ENCODE measurements at places on chromosomes 3 and 15. TPM values are rescaled to one million over a fixed set of nuclear protein-coding genes. Genes with fewer than 3 reads are reported as not detected.

Gene GALNT15
- 0.13 TPM for total RNA-seq

Gene MED12L
- 2.0 TPM for total RNA-seq

Gene CPB1
- not detected for total RNA-seq

Gene TRPM1
- 0.03 TPM for total RNA-seq

Gene RCCD1
- 14.0 TPM for total RNA-seq

Gene HES1
- 26.3 TPM for total RNA-seq

Gene FAM131A
- 61.8 TPM for total RNA-seq

Gene MUC4
- 0.07 TPM for total RNA-seq

Gene GUCA1C
- not detected for total RNA-seq

Gene NPAP1
- total RNA-seq: not detected

Gene CHAC1
- 9.4 TPM for total RNA-seq

Gene TUSC7
- not detected for total RNA-seq

Gene SEMA5B
- not detected for total RNA-seq

Gene SIDT1
- total RNA-seq: 0.02 TPM

Gene TMCO5A
- not detected for total RNA-seq

- DNase-seq: no peak
Observed at GRCh38 chr3:15042936-15043335, 22.2 kb downstream of the MRPS25 start.

DNA sequence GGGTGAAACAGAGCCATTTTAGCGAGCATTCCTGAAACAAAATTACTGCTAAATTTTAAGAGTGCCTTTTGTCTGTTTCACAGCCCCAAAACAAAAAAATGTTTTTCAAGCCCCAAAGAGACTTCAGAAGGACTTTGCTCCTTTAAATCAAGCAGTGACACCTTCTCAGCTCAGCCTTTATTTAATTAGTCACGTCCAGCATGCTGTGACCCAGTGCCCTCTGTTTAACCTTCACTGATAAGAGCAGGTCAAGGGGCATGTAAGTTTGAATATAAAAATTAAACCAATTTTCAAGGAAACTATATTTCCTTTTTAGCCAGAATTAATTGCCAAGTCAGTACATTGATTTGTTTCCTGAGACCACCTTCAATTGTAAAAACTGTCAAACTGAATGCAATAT is 40.6 kb downstream of the ISL2 start:
- DNase-seq: no peak

DNA sequence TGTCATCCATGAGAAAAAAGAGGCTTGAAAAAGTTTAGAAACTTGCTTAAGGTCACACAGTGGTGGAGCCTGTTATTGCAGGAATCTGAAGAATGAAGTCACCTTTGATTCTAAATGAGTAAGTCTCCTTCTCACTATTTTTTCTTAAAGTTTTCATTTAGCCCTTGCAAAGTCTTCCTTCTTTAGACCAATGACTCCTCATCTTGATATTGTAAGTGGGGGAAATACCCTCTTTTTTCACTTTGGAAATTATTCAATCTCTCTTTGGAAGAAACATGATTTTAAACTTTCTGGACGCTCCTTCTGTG is 787 bp upstream of the SLMAP start:
- DNase-seq: peak; percentile 51

- peak; percentile 31 for DNase-seq
Observed at GRCh38 chr3:44584646-44585501, at the start of gene ZNF660. Gene ZNF660 (plus strand): TSS chr3:44584964. CDS start chr3:44594194, 9,230 bp downstream.

- DNase-seq: no peak
Observed at GRCh38 chr15:78933823-78934654, 10.8 kb downstream of the CTSH start.

- no peak for DNase-seq
Observed at GRCh38 chr3:149999421-149999820, 28.7 kb upstream of the PFN2 start.

GRCh38 chr15:45719490-45719889 is 84.7 kb downstream of the SQOR start:
- no peak for DNase-seq

DNA sequence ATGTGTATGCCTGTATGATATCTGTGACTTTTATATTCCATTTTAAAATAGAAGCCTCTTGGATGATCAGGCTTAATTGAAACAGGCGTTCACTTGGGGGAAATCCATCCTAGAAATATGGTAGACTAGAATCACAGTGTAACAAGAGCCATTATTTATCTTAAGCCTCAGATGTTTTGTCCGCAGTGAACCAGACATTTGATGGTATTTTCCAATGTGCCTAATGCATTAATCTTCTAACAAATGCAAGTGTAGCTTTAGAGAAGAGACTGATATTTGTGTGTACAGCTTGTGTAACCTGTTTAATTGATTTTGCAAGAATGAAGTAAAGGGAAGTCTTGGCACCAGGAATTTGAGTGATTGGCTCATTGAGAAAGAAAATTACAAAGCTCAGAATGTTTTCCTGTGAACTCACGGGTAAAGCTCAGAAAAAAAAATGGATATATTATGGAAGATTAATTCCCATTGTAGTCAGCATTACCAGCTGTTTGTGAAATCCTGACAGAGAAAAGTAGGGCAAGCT is 155.7 kb downstream of the SV2B start:
- DNase-seq: no peak

GRCh38 chr15:45670091-45670490 is 35.3 kb downstream of the SQOR start:
- DNase-seq: no peak

GRCh38 chr15:86876387-86876944 is 796.8 kb downstream of the AGBL1 start:
- no peak for DNase-seq

DNA sequence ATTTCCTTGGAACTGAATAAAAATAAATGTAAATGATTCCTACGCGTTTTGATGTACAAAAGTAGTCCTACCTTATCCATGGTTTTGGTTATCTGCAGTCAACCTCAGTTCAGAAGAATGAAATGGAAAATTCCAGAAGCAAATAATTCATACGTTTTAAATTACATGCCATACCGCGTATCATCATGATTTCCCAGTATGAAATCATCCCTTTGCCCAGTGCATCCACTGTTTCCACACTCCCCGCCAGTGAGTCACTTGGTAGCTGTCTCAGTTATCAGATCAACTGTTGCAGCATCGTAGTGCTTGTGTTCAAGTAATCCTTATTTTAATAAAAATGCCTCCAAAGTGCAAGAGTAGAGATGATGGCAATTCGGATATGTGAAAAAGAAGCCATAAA is 9.1 kb upstream of the MFSD1 start:
- DNase-seq: peak; percentile 77

DNA sequence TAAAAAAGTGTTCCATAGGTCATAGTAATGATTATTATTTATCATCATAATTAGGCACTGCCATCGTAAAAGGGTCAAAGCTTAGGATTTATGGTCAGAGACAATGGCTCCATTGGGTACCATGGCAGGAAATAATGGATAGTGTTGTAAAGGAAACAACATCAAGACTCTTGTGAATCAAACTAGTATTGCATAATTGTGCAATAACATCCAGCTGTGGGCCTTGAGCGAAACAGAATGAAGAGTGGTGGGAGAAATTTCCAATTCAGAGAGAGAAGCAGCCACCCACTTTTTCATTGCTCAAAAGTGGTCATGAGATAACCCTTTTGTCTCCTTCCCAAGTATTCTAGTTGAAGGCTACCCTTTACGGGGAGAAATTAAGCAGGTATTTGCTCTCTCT is 61.7 kb downstream of the ALDH1A2 start:
- no peak for DNase-seq

DNA sequence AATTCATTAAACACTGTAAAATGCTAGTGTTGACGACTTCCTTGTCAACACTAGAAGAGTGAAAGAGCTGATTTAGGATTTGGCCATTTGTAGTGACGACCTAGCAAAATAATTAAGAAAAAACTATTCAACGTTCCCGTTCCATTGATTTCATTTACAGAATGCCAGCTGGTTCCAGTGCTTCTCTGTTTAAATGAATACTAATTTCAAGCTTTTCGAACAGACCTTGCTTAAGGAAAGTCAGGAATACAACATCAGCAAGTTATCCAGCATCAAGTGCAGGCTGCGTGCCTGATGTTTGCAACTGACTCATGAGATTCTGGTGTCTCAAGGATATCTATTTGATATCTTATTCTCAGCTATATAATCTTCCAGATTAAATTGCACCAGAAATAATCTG is 98.4 kb upstream of the BHLHE40 start:
- DNase-seq: no peak

GRCh38 chr3:57184526-57184925 is 15.3 kb downstream of the HESX1 start:
- no peak for DNase-seq

GRCh38 chr15:90743407-90743806 is 26.3 kb downstream of the BLM start:
- DNase-seq: no peak

- DNase-seq: no peak
Observed at GRCh38 chr15:82641129-82641798, 5.9 kb downstream of the CPEB1 start.

DNA sequence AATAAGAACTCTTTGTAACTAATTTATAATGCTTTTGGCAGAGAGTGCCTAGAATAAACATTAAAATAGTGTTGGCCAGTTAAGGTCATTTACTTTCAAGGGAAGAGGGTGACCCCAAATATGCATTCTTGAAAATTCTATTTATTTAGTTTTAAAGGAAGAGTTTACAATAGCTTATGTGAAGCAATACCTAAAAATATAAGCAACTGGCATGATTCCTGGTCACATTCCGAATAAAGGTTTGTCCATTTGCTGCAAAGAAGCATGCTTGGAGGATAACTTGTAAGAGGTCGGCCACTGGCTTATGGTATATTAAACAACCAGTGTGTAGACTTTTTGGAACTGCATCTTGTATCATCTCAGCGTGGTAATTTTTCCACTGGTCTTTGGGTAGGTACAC is 10.2 kb downstream of the MITF start:
- DNase-seq: no peak

DNA sequence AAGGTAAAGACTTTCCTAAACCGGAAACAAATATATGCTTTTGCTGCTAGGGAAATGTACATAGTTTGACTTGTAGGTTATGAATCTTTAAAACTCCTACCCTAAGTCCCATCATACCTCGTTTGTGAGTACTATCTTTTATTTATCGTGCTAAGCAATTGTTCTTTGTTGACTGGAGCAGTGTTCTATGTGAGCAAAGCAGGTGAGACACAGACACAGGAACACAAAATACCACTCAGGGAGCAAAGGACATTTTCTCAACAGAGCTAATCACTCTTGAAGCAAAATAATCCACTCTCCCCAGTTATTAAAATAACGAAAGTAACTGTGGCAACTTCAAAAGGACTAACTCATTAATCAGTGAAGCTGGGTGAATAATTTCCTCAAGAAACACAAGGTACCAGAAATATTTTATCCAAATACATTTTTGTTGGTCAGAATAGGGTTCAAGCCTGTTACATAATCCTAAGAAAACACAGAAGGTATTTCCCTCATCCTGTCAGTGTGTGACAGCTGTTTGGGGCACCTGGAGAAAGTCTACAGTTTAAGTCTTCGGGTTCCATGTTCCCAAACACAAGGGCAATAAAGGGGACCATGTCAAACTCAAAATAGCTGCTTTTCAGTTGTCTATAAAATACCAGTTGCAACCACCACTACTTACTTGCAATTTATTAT is 407.7 kb downstream of the FOXP1 start:
- no peak for DNase-seq

- no peak for DNase-seq
Observed at GRCh38 chr15:64836023-64836536, 5.6 kb upstream of the PLEKHO2 start.

DNA sequence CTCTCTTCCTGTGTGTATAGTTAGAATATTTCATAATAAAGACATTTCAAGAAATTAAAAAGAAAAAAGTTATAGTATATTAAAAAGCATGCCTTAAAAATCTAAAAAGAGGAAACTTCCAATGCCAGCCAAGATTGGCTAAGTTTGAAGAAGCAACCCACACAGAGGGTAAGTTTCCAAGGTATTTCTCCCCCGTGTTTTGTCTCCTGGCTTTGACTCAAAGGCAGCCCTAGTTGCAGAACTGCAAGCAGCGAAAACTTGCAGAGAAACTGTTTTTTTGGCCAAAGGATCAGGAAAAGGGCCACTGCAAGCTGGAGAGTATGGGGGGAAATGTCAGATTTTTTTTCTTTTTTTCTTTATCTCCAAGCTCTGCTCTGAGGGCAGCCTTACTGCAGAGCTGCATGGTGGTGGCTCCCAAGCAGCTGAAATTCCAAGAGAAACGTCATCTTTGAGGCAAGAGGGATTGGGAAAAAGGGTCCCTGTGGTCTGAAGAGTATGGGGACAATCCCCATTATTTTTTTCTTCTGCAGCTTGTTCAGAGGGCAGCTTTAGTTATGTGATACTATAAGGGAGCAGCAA is 23.0 kb downstream of the HACL1 start:
- DNase-seq: no peak

- peak; percentile 38 for DNase-seq
Observed at GRCh38 chr3:23776352-23776891, 29.3 kb upstream of the UBE2E1 start.

- DNase-seq: no peak
Observed at GRCh38 chr15:56252386-56252785, 8.7 kb upstream of the RFX7 start.

DNA sequence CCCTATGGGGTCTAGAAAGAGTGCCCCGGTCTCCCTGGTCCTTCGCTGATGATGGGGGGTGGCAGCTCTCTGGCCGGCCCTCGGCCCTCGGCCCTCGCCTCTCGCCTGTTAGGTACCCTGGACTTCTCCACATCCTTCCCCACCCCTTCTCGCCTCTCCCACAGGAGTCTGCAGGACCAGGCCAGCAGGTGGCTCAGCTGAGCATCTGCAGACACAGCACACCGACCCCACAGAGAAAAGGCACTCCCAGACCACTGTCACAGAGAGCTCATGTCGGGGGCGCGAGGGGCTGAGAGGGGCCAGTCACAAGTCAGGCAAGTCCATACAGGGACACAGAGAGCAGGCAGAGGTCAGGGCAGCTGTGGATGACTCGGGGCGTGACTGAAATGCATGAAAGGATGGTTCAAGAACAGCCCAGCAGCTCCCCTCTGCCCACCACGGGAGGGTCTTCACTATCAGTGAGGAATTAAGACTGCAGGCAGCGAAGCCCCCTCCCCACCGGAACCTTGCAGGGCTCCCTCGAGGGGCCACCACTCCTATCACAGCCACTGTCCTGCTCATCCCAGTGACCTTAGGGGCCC is 181.7 kb upstream of the NSMCE3 start:
- DNase-seq: no peak

- DNase-seq: no peak
Observed at GRCh38 chr3:124201786-124202185, 209.9 kb upstream of the ROPN1 start.
